MM.1S (cell line): ENCODE measurements at places on chromosomes 2 and 18.

DNA sequence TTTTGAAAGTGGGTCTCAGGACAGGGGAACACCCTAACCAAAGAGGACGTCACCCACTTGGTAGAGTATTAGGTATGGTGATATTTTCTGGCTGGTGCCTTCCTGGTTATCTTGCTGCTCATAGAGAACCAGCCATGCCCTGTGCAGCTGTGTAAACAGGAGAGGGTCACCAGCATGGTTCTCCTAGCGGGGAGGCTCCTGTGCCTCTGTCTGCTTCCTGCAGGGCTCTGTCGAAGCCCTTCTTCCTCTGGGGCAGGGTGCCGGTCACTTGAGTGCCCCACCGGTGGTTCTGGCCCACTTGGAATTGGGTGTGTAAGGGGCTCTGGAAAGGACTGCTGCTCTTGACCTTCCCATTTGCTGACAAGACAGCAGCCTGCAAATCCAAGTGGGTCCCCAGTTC is 131.6 kb upstream of the MSH6 start:
- no peak for DNase-seq

GRCh38 chr2:236286873-236287545 is 22.8 kb upstream of the ASB18 start:
- no peak for DNase-seq

- DNase-seq: no peak
Measured at GRCh38 chr2:197285361-197285760, 25.2 kb downstream of the ANKRD44 start.

DNA sequence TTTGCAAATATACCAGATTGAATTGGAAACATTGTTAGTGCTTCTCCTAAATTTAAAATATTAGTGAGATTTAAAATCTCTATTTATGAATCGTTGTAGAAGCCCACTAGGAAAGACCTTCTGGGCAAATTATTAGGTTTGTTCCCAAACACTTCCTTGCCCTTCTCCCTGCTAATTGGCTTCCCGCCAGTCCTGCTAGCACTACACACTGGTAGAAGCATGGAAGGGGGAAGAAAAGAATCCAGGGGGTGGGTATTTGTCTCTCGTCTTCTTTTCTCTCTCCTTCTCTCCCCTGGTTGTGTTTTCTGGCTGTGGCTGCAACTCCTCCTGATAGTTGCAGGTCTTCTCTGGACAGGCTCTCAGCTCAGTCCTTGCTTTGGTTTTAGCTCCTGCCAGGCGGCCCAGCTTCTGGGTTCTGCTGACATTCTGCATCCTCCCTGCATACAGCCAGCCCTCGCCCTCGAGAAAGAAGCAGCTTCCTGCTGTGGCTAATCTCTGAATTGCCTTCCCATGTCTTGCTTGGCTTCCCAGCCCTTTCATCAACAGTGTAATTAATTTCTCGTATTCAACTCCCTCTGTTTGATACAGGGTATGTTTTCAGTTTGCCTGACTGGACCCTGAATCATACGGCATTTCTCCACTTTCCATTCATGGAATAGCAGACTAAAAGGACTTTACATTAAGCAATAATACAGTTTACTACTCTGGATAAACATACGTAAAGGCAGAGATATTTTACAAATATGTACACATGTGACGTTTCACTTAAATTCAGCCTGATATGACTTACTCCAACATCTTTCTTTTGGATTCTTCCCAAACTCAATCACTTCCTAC is 6.9 kb upstream of the PARD3B start:
- no peak for DNase-seq

- no peak for DNase-seq
Measured at GRCh38 chr2:100588071-100588786, 25.4 kb downstream of the PDCL3 start.

- DNase-seq: no peak
Measured at GRCh38 chr18:80197528-80197927, 49.8 kb downstream of the PARD6G start.

DNA sequence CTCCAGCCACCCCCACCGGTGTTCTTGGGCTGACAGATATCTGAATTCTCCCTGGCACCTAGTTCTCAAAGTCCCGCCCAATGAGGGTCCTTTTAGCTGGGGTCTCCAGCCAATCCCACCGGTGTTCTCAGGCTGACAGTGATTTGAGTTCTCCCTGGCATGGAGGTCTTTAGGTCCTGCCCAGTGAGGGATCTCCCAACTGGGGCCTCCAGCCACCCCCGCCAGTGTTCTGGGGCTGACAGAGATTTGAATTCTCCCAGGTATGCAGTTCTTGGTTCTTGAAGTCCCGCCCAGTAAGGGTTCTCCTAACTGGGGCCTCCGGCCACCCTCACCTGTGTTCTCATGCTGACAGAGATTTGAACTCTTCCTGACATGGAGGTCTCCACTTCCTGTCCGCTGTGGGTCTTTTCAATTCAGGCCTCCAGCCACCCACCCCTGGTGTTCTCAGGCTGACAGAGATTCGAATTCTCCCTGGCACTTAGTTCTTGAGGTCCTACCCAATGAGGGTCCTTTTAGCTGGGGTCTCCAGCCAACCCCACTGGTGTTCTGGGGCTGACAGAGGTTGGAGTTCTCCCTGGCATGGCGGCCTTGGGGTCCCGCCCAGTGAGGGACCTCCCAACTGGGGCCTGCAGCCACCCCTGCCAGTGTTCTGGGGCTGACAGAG is 154.6 kb downstream of the ANKRD36 start:
- DNase-seq: peak; percentile 4

GRCh38 chr18:44051026-44051425 is 629.7 kb upstream of the SETBP1 start:
- DNase-seq: no peak

DNA sequence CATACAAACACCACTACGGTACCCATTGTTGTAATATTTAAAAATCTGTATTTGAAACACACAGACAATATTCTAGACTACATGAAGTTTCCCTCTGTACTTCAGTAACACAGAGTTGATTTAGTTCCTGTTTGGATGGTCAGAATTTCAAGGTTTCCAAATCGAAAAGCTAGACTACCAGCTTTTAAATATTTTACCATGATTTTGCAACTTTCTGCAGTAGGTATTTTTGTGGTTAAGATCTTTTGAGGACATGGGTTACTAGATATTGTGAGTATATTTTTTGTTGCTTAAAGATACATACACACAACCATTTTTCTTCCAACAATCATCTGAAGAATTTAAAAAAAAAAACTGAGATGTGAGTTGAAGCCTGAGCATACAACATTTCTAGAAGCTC is 10.9 kb downstream of the SERPINB5 start:
- DNase-seq: no peak

- DNase-seq: no peak
Measured at GRCh38 chr2:162475661-162476060, 131.7 kb downstream of the GCA start.

GRCh38 chr2:29015701-29016470 is 34.8 kb downstream of the TOGARAM2 start:
- no peak for DNase-seq

- no peak for DNase-seq
Measured at GRCh38 chr2:43412114-43412753, 183.6 kb downstream of the THADA start.

GRCh38 chr2:48228345-48228684 is 301.6 kb upstream of the STON1 start:
- no peak for DNase-seq

- peak; percentile 21 for DNase-seq
Measured at GRCh38 chr18:3262234-3263131, 550 bp downstream of the MYL12B start.

GRCh38 chr2:205877496-205877895 is 195.2 kb downstream of the NRP2 start:
- DNase-seq: no peak

DNA sequence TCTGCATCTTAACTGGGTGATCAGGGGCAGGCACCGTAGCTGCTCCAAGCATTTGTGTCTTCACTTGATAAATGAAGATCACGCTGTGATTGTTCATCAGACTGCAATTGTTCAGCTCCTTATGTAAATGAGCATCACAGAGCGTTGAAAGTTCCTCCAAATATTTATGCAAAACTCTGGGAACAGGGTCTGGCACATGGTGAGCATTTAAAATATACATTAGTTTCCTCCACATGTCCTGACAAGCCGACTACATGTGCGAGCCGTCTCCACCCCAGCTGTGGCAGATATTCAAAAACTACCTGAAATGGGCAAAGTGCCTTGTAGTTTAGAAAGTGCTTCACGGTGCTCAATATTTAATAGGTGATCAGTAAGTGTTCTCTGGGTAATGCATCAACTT is 175.1 kb upstream of the ID2 start:
- DNase-seq: no peak
